Aortic smooth muscle cell (primary cell): ENCODE measurements at places on chromosomes 5 and 9. TPM values are rescaled to one million over a fixed set of nuclear protein-coding genes. Genes with fewer than 3 reads are reported as not detected.

SEPTIN8 gene
- total RNA-seq, result 82.0 and 84.5 TPM in 2 replicates

DBH gene
- not detected in 2 replicates for total RNA-seq

NTRK2 gene
- 0.26 and 0.62 TPM in 2 replicates for total RNA-seq

ANAPC2 gene
- 21.9 and 23.6 TPM in 2 replicates for total RNA-seq

CDX1 gene
- 0.12 and 0.13 TPM in 2 replicates for total RNA-seq

FBXO10 gene
- 8.3 and 9.5 TPM in 2 replicates for total RNA-seq

ACSL6 gene
- 0.25 TPM in 1 of 2 replicates, not detected in the other for total RNA-seq

PCAT7 gene
- total RNA-seq, result 0.06 TPM in 1 of 2 replicates, not detected in the other

PCDHGA9 gene
- 2.9 and 5.7 TPM in 2 replicates for total RNA-seq

PROP1 gene
- not detected in 2 replicates for total RNA-seq

CCDC192 gene
- not detected in 2 replicates for total RNA-seq

KCTD16 gene
- total RNA-seq, result 1.7 and 2.7 TPM in 2 replicates

WDR38 gene
- not detected in 2 replicates for total RNA-seq

PCSK5 gene
- 7.1 and 9.4 TPM in 2 replicates for total RNA-seq

CLTA gene
- 287 and 345 TPM in 2 replicates for total RNA-seq

AJM1 gene
- total RNA-seq, result 1.1 TPM in 2 replicates

DMRT3 gene
- not detected in 2 replicates for total RNA-seq

EIF4E1B gene
- total RNA-seq, result not detected in 2 replicates

KDM4C gene
- total RNA-seq, result 30.3 and 33.3 TPM in 2 replicates
